ENCODE measurements at places on chromosomes 12 and 14.

DNA sequence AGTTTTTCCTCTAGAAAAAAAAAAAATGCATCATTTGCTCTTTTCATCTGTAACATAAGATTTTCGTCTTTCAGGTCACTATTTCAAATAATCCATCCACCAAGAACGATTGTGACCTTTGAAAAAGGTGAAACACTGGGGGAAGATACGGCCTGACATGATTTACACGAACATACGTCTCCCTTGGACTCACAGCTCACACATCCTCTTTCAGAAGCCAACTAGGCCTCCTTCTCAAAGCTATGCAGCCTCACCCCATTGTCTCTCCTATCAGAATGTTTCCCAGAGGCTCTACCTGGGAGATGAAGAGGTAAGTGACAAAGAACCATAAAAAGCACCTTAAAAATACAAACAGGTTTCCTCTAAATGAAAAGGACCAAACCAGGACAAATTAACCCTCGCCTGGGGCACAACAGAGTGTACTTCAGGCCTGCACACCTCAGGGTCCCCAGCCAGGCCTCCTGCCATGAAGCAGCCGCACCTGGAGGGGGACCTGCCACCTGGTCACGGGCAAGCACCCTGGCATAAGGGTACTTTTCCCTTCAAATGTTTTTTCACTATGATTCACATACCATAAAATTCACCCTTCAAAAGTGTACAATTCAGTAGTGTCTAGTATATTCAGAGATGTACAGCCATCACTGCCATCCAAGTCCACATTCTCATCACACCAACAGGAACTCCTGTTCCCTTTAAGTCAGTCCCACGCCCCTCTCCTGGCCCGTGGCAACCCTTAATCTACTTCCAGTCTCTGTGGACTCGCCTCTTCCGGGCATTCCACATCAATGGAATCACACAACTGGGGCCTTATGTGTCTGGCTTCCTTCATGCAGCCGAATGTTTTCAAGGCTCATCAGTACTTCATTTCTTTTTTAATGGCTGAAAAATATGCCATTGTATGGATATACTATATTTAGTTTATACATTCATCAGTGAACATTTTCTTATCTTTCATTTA is 5.4 kb downstream of the SLC15A4 start:
- peaks cover 11% of the 10 kb centered on the region for H3K4me1 ChIP-seq
- H3K27ac ChIP-seq, result peak overlapping the region; percentile 86
- no peak for DNase-seq
- no peak overlapping the region for H3K4me3 ChIP-seq

DNA sequence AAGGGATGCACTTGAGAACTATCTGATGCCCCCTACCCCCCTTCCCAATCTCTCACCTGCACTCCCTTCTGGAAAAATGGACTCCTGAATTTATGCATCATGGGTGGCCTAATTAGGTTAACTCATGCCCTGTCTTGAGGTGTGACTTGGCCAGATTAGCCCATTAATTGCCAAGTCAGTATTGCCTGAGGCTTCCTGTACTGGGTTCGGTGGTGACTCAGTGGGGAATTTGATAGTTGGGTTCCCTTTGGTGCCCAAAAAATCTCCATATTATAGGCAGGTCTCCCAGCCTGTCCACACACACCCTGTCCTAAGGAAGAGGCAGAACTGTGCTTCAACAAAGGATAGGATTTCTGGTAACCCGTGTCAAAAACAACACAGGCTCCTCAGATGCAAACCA is 146.1 kb downstream of the CHST11 start:
- no peaks in the 10 kb centered on the region for H3K36me3 ChIP-seq
- peaks cover 4% of the 10 kb centered on the region for H3K4me1 ChIP-seq
- no peak overlapping the region for H3K4me3 ChIP-seq
- H3K27ac ChIP-seq, result no peak overlapping the region

- no peaks in the 10 kb centered on the region for H3K27me3 ChIP-seq
- H3K36me3 ChIP-seq, result no peaks in the 10 kb centered on the region
- H3K4me3 ChIP-seq, result no peak overlapping the region
- no peaks in the 10 kb centered on the region for H3K4me1 ChIP-seq
- no peak overlapping the region for H3K27ac ChIP-seq
- no peak for DNase-seq
Observed at GRCh38 chr14:65604936-65605335, 192.4 kb downstream of the FUT8 start.

DNA sequence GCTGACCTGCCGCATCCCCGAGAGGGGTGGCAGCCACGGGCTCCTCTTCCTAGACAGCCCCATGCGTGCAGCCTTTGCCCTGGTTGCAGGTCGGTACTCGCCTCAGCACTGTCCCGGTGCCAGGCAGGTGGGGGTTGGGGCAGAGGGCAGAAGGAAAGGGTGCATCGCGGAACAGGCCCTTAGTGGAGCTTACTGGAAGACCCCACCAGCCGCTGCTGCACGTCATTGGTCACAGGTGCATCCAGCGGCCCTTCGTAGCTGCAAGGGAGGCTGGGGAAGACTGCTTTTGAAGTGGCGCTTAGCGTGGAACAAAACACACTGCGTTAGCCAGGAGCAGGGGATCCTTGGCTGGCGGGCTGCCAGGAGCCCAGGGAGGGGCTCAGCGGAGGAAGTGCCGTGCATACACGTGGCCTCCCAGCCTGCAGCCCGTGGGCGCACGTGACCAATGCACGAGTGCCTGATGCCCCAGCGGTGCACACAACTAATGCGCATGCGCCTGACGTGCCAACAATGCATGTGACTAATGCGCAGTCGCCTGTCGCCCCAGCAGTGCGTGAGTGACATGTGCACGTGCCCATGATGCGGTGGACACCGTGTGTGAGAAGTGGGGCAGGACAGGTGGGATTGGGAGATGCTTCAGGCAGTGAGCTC is 5.0 kb upstream of the EP400 start:
- H3K27me3 ChIP-seq, result no peaks in the 10 kb centered on the region
- H3K4me1 ChIP-seq, result no peaks in the 10 kb centered on the region
- no peaks in the 10 kb centered on the region for H3K36me3 ChIP-seq
- no peak for DNase-seq
- H3K4me3 ChIP-seq, result no peak overlapping the region

DNA sequence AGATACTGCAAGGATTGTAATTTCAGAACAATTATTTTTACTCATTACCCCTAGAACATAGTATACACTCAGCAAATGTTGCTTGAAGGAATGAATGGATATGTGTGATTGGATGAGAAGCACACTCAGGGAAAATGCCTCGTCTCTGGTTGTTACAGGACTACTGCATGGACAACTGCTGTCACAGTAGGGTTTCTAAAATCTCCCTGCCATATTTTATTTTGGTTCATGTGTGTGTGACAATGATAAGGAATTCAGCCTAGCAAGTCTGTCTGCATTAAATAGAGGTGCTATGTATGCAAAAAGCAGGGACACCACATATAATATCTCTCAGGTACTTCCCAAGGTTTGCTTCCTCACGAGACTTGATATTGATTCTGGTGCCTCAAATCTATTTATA is 1.4 kb downstream of the PTPRR start:
- H3K36me3 ChIP-seq, result no peaks in the 10 kb centered on the region
- no peaks in the 10 kb centered on the region for H3K4me1 ChIP-seq
- H3K27me3 ChIP-seq, result no peaks in the 10 kb centered on the region
- DNase-seq, result no peak
- no peak overlapping the region for H3K27ac ChIP-seq

DNA sequence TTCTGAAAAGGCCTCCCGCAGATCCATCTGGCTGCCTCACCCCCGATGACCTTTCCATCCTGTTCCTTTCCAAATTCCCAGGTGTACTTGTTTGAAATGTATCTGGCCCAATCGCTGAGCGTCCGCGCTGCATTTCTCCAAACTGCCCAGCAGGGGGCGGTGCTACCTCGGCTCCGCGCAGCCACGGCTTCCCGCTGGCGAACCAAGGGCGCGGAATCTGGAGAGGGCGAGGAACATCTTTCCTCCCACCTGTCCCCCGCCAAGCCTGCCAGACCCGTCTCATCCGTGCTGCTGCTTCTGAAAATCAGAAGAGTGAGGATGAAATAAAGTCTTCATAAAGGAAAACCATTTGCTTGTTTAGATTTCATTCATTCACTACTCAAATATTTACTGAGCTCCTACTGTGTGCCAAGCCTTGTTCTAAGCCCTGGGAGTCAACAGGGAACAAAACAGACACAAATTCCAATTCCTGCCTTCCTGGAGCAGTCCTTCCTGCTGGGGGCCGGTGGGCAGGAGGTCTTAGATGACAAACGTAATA is 16.8 kb upstream of the MYL2 start:
- H3K27ac ChIP-seq, result no peak overlapping the region
- H3K36me3 ChIP-seq, result no peaks in the 10 kb centered on the region
- H3K4me3 ChIP-seq, result no peak overlapping the region
- no peaks in the 10 kb centered on the region for H3K27me3 ChIP-seq
- peak; percentile 88 for DNase-seq
- no peaks in the 10 kb centered on the region for H3K4me1 ChIP-seq

DNA sequence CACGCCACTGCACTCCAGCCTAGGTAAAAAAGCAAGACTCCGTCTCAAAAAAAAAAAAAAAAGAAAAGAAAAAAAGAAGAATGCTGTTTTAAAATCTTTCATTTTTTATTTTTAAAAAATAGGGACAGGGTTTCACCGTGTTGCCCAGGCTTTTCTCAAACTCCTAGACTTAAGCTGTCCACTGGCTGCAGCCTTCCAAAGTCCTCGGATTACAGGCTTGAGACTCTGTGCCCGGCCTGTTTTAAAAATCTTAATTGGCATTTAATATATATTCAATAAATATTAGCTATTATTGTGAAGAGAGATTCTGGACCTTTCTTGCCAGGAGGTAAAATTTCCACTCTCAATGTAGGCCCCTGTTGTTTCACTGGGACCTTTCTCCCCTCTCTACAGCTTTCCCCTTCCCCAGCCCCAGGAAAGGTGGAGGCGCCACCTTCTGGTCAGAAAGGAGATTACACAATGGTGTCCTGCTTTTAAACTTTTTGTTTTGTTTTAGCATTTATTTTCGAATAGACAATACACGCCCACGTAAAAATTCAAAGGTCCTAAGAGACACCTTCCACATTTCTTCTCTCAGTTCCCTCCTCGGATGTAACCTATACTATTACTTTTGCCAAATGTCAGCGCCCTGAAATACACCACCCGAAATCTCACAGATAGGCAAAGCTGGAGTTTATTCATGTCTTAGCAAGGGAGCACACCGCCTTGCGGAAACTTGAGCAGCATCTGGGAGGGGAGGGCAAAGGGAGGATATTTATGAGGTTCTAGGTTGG is 23.8 kb upstream of the PHC1 start:
- H3K27me3 ChIP-seq, result no peaks in the 10 kb centered on the region
- no peaks in the 10 kb centered on the region for H3K4me1 ChIP-seq
- H3K4me3 ChIP-seq, result peak overlapping the region; percentile 37
- DNase-seq, result no peak
- no peak overlapping the region for H3K27ac ChIP-seq

DNA sequence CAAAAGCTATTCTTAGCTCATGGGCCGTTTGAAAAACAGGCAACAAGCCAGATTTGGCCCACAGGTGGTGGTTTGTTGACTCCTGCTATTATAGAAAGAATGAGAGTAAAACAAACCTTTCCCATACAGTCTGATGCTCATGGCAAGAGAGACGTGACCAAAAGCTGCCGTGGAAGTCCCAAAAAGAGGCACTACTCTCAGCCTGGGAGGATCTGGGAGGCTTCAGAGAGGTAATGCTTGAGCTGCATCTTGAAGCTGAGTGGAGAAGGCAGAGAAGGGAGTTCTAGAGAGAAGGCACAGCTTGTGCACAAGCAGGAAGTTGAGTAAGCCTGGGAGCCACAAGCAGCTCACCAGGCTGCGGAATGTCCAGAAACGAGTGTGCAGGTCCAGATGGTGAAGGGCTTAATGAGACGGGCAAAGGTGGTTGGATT is 9.6 kb downstream of the PLXNC1 start:
- H3K36me3 ChIP-seq, result no peaks in the 10 kb centered on the region
- DNase-seq, result no peak
- H3K4me1 ChIP-seq, result no peaks in the 10 kb centered on the region
- no peak overlapping the region for H3K4me3 ChIP-seq
- H3K27me3 ChIP-seq, result no peaks in the 10 kb centered on the region
- no peak overlapping the region for H3K27ac ChIP-seq

- no peak overlapping the region for H3K27ac ChIP-seq
- H3K27me3 ChIP-seq, result no peaks in the 10 kb centered on the region
- no peaks in the 10 kb centered on the region for H3K4me1 ChIP-seq
- DNase-seq, result no peak
- no peaks in the 10 kb centered on the region for H3K36me3 ChIP-seq
- H3K4me3 ChIP-seq, result no peak overlapping the region
Observed at GRCh38 chr14:76848879-76849278, 22.7 kb downstream of the LRRC74A start.

GRCh38 chr12:49689785-49690184 is 17.4 kb downstream of the FMNL3 start:
- no peak overlapping the region for H3K4me3 ChIP-seq
- H3K27ac ChIP-seq, result no peak overlapping the region
- DNase-seq, result no peak
- no peaks in the 10 kb centered on the region for H3K27me3 ChIP-seq
- no peaks in the 10 kb centered on the region for H3K36me3 ChIP-seq
- H3K4me1 ChIP-seq, result no peaks in the 10 kb centered on the region

DNA sequence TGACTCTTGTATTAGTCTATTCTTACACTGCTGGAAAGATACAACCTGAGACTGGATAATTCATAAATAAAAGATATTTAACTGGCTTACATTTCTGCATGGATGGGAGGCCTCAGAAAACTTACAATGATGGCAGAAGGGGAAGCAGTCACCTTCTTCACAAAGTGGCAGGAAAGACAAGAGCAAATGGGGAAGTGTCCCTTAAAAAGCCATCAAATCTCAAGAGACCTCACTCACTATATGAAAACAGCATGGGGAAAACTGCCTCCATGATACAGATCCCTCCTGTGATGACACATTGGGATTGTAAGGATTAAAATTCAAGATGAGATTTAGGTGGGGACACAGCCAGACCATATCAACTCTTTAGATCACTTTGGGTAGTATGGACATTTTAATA is 83.7 kb downstream of the TMTC3 start:
- no peaks in the 10 kb centered on the region for H3K4me1 ChIP-seq
- no peaks in the 10 kb centered on the region for H3K27me3 ChIP-seq
- no peak overlapping the region for H3K27ac ChIP-seq
- no peaks in the 10 kb centered on the region for H3K36me3 ChIP-seq

- no peak for DNase-seq
- H3K36me3 ChIP-seq, result peaks cover 3% of the 10 kb centered on the region
Observed at GRCh38 chr12:26554332-26554731, 278.7 kb downstream of the ITPR2 start.

DNA sequence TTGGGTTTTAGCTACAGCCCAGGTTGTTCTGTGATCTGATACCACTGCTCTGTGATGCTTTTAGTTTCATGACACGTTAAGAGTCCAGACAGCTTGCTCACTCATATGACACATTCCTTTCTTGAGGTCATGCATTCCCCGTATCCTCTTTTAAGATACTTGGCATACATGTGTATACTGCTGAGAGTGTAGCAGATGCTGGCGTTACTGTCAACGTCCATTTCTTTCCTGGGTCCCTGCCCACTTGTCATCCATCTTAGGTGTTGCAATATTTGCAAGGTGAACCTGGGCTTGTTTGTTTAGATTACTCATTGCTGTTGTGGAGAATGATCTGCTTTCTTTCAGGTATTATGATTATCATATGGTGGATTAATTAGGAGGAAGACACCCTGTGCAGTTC is 9.1 kb upstream of the EMP1 start:
- H3K36me3 ChIP-seq, result no peaks in the 10 kb centered on the region
- no peaks in the 10 kb centered on the region for H3K4me1 ChIP-seq
- H3K4me3 ChIP-seq, result no peak overlapping the region
- no peak overlapping the region for H3K27ac ChIP-seq

GRCh38 chr12:68138480-68138879 is 21.1 kb downstream of the IFNG start:
- H3K36me3 ChIP-seq, result no peaks in the 10 kb centered on the region
- H3K4me3 ChIP-seq, result no peak overlapping the region
- H3K4me1 ChIP-seq, result no peaks in the 10 kb centered on the region
- no peaks in the 10 kb centered on the region for H3K27me3 ChIP-seq
- no peak for DNase-seq

Measured in aorta (tissue), 5 donors.